ENCODE measurements at places on chromosomes 6 and 20. TPM values are rescaled to one million over a fixed set of nuclear protein-coding genes. Genes with fewer than 3 reads are reported as not detected.

- no peak for DNase-seq
Observed at GRCh38 chr6:16374461-16375200, 136.2 kb downstream of the GMPR start.

DNA sequence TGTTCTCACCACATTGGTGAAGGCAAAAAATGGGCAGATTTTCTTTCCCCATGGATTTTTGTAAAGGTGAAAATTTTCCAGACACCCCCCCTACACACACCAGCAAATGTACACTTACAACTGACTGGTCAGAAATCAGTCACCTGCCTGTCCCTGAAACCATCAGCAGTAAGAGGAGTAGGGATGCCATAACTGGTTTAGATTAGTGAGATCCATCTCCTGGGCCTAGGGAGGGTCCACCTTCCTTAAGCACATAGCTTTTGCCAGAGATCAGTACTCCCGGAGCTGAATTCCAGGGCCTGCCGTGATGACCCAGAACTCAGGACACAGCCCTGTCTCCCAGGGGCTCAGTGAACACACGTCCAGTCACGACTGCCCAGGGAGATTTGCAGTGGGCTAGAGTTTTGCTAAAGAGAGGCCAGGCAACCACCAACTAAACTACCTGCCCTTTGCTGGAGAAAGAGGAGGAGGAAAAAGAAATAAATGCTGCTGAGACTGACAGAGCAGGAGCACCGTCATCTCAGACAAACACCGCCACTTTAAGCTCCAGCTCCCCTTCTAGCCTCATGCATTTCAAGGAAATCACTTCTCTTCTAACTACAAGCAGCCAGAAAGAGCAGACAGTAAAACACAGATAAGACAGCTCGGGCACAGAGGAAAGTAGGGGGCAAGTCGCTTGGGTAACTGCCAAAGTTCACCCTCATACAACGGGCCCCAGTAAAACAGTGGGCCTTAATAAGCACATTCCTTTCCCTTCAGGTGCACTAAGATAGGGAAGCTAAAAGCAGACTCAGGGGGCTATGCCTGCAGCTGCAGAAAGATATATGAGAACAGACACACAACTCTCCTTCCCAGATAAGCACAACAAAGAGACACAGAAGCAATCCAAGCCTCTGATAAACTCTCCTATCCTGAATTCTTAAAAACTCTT, 82.6 kb upstream of the SPTLC3 start:
- peak; percentile 8 for DNase-seq

DNA sequence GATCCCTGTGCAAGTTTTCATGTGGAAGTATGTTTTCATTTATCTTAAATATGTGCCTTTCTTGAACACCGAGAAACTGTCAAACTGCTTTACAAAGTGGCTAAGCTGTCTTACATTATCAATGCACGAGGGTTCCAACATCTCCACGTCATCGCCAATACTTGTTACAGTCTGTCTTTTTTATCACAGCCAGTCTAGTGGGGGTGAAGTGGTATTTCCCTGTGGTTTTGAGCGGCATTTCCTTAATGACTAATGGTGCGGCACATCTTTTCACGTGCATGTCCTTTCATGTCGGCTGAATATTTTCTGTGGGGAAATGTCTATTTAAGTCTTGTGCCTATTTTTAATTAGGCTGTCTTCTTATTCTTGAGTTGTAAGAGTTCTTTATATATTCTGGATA, 280.4 kb downstream of the FOXC1 start:
- no peak for DNase-seq

DNA sequence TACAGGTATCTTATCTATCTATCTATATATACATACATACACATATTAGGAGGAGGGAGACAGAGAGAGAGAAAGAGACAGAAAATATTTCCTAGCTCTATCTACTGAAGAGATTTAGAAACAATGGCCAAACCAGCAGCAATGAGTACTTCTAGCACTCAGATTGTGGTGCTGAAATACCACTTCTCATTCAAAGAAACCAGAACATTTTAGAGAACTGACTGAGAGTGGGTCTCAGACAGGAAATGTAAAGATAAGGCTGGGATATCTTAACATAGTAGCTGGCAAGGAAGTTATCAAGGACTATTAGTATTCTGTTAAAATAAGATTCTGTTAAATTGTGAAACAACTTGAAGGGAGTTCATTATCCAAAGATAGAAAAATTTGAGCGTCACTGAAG, 57.0 kb downstream of the DNAAF9 start:
- no peak for DNase-seq

- DNase-seq: no peak
Observed at GRCh38 chr20:21826976-21827375, 121.5 kb downstream of the PAX1 start.

DNA sequence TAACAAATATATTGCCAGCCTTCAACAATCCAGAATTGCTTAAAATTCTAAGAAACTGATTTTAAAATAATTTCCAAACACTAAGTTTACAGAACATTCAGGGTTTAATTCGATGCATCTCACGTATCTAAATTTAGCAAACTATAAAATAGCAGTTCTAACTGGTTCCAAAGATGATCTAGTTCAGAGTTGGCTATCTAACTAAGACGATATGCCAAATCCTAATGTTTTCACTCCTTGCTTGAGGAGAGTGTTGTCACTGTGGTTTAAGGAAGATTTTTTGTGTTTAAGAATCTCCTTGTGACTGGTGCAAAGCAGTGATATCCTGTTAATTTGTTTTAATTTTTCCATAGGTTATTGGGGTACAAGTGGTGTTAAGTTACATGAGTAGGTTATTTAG, 311.5 kb upstream of the ID4 start:
- DNase-seq: no peak

DNA sequence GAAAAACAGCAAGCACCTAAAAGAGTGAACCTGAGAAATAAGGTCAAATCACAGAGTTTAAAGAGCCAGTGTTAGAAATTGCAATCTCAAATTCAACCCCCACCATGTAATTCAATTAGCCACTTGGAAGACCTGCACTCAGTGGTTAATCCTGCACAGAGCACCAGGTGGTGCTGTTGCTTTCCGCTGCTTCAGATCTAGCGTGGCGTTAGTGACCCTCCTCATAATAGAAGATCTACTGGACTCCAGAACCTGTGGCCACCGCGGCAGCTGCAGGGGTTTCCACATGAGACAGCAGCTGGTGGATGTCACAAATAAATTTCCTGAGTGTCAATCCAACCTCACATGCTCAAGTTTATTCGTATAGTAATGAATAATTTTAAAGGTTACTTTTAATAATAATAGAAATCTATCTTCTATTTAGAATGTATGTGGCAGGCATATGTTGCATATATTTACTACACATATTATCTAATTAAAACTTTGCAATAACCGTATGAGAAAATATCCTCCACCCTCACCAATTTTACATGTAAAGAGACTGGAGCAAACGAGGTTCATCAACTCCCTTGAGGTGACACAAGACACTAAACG, 84.4 kb downstream of the SYNE1 start:
- DNase-seq: peak; percentile 36

DNA sequence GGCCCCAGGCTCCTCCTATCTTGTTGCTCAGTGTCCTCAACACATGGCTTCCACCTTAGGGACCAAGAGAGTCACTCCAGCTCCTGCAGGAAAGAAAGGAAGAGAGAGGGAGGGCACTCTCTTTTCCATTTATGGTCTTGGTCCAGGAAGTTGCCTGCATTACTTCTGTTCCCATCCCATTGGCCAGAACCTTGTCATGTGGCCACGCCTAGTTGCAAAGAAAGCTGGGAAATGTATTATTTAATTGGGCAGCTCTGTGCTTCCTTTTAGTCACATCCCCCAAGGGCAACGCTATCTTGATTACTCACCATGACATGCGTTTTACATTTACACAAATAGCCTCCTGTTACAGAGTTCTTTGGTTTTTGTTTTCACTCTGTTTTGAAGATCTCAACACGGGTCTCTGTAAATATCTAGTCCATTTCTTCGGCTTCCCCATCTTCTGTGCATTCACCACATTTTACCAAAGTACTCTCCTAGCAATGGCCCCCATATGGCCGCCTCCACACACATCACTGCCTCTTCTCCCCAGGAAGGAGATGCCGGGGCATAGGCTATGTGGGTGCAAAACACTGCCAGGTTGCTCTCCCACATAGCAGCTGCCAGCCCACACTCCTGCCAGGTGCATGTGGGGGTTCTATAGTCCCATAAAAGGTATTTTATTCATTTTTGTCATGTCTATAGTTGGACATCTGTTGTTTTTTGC, 35.7 kb upstream of the ZMYND8 start:
- DNase-seq: no peak

DNA sequence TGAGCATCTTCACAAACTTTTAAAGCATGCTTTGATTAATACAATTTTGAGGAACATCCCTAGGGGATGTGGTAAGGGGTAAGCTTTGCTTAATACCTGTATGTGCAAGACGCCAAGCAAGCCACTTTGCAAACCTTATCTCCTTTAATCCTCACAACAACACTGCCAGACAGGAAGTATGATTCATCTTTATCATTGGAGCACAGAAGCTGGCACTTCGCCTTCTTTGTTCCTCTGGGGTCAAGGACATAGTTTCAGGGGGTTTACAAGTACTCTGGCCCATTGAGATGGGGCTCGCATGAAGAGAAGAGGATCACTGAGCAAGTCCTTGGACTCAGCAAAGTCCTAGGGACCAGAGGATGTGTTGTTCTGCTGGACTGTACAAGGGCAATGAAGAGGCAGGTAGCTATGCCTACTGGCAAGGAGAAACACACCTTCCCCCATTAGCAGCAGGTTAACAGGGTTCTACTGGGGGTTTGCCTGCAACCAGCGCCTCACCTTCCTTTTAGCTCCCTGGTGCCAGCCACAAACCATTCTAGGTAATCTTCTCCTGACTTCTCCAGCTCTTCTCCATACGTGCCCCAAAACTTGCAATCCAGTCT, 8.8 kb downstream of the TMEM244 start:
- DNase-seq: no peak

DNA sequence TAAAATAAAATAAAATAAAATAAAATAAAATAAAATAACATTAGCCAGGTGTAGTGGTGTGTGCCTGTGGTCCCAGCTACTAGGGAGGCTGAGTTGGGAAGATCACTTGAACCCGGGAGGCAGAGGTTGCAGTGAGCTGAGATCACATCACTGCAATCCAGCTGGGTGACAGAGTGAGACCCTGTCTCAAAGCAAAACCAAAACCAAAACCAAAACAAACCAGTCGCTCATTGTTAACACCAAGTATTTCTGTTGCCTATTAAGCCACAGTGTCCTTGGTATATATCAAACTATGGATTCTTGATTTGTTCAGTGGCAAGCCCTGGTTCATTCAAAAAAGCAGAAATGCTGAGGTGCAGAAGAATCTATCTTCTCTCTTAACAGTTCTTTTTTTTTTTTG, 65.7 kb downstream of the PYGB start:
- no peak for DNase-seq

GRCh38 chr20:25077610-25078169, 4.3 kb downstream of the VSX1 start:
- DNase-seq: no peak

DNA sequence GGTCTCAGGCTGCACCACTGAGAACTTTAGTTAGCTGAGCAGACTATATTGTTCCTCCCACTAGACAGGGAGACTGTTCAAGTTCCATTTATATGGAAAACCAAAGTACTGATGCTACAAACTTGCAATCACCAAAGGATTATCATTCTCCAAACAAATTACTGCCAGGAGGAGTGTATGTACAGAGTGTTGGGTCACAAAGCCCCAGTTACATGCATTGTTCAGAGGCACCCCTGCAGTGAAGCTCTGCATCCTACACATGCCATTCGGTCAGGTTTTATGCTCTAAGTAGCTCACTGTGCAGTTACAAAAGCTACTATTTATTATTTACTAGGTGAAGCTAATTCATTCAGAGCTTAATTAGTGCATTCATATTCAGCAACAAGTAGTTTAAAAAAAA, 75.8 kb downstream of the SMLR1 start:
- DNase-seq: no peak

DNA sequence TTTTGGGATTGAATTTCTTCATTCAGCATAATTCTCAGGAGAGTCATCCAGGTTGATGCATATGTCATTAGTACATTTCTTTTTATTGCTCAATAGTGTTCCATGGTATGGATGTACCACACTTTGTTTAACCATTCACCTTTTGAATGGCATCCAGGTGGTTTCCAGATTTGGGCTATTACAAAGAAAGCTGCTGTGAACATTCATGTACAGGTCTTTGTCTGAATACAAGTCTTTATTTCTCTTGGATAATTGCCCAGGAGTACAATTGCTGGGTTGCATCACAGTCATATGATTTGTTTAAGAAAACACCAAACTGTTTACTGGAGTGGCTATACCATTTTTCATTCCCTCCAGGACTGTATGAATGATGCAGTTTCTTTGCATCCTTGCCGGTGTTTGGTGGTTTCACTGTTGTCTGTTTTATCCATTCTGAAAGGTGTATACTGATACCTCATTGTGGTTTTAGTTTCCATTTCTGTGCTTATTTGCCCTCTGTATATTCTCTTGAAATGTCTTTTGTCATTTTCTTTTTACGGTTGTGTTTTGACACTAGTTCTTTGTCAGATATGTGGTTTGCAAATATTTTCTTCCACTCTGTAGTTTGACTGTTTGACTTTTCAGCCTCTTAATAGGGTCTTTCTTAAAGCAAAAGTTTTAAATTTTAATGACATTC, 8.8 kb downstream of the CDKAL1 start:
- DNase-seq: peak; percentile 16

DNA sequence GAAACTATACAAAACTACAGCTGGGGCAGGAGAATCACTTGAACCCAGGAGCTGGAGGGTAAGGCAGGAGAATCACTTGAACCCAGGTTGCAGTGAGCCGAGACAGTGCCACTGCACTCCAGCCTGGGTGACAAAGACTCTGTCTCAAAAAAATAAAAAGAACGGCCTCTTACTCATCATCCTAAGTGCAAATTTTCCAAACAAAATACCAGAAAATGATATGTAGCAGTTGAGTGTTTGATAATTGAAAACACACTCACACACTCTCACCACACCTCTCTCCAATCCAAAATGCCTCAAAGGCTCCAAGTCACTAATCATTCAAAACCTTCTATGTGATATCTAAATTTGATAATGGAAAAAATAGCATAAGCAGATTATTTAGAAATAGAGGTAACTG, 198.6 kb upstream of the SHLD1 start:
- DNase-seq: no peak

DNA sequence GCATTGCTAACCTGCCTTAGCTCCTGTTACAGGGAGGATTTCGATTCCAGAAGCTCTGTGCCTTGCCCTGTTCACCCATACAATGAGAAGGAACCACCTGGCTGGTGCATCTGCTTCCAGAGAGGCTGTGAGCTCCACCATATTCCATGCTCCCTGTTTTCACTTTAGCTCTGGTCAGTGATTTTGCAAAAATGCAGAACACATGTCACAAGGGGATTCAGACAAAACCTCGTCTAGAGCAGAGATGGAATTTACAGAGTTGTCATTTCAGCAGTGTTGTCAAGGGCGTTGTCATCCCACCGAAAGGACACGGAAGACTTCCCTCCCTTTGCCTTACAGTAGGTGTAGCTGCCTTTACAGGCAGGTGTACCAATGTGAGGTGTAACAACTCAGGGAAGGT, 223.0 kb upstream of the ARID1B start:
- DNase-seq: no peak

GRCh38 chr6:161216616-161217205, 57.1 kb downstream of the AGPAT4 start:
- DNase-seq: no peak

Gene ZKSCAN3
- 12.8 TPM for total RNA-seq

Gene STX11
- total RNA-seq: 0.84 TPM

Gene CBLN4
- total RNA-seq: not detected

Gene TREML2
- total RNA-seq: not detected

Gene UBE2C
- 8.7 TPM for total RNA-seq

Gene SLC22A16
- 0.46 TPM for total RNA-seq

Data from mucosa of descending colon (tissue), 3 donors.